Left ventricle myocardium superior (tissue), 1 donor: ENCODE measurements at places on chromosomes 1 and 21. TPM values are rescaled to one million over a fixed set of nuclear protein-coding genes. Genes with fewer than 3 reads are reported as not detected.

GJA4 gene
- total RNA-seq = 19.1 TPM

AKR1A1 gene
- 43.2 TPM for total RNA-seq

PDC gene
- not detected for total RNA-seq

FAM110D gene
- total RNA-seq = 4.5 TPM

DNA sequence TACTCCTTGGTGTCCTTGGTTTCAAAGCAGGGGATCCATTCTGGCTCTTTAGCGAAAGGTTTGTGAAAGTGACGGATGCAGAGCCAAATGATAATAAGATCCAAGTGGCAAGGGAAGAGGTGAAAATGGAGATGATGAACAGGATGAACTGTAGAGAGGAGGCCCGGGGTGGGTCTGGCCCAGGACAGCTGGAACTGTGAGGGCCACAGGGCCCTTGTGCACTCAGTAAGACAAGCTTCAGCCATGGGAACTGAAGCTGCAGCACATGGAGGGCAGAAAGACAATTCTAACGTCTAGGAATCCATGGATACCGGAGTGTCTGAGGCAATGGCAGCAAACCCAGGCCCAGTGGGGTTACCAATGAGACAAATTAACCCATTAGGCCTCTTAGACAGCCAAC lies 4.8 kb downstream of the KCNA2 start:
- DNase-seq = no peak

DNA sequence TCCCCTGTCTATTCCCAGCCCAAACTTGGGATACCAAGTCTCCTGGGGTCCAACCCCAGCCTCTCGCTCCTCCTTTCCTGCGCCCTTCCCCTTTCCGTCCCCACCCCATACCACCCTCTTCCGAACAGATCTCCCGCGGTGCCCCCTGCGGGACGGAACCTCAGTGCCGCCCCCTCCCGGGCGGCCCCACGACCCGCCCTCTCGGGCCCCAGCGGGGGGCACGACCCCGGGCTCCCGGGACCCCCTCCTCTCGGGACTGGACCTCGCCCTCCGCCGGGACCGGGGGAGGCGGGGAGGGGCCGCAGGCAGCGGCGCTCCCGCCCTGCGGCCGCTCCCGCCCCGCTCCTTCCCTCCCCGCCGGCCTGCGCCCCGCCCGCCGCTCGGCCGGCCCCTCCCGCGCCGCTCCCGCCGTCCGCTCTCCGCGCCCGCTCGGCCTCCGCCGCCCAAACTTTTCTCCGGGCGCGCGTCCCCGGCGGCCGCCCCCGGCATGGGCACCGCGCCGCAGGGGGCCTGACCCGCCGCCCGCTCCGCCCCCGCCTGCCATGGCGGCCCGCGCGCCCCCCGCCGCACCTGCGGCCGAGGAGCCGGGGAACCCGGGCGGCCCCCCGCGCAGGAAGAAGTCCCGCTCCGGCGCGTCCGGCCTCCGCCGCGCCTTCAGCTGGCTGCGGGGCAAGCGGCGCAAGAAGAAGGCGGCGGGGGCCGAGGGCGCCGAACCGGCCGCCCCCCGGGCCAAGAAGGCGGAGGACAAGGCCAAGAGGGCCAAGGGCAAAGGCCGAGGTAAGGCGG lies 39.0 kb upstream of the SYNC start:
- peak; percentile 55 for DNase-seq

DNA sequence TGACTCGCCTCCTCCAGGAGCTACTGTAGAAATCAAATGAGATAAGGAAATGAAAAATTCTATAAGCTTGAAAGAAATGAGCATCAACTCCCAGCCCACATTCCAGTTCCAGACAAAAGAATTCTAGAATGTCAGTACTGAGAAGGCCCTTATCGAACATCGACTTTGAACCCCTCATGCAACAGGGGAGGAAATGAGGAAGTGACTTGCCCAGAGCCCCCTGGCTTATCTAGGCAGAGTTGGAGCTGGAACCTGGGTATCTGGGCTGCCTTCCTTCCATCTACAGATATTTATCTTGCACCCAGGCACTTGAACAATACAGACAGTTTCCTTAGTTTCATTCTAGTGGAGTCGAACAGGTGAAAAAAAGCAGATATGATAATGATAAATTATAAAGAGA lies 22.3 kb downstream of the MECR start:
- DNase-seq = no peak

DNA sequence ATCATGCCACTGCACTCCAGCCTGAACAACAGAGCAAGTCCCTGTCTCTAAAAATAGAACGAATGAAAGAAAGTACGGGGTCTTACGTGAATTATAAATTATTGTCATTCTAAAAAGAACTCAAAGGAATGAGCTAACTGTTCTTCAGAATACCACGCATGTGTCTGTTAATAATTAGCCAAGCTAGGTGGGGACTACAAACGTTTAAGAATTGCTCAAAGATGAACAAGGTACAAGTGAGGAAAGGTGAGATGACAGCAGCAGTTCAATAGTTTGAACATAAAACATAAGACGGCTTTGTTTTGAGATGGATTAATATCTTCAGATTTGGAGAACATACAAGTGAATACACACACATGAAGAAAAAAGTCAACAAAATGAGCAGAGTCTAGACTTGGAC lies 79.6 kb downstream of the UBR4 start:
- no peak for DNase-seq

DNA sequence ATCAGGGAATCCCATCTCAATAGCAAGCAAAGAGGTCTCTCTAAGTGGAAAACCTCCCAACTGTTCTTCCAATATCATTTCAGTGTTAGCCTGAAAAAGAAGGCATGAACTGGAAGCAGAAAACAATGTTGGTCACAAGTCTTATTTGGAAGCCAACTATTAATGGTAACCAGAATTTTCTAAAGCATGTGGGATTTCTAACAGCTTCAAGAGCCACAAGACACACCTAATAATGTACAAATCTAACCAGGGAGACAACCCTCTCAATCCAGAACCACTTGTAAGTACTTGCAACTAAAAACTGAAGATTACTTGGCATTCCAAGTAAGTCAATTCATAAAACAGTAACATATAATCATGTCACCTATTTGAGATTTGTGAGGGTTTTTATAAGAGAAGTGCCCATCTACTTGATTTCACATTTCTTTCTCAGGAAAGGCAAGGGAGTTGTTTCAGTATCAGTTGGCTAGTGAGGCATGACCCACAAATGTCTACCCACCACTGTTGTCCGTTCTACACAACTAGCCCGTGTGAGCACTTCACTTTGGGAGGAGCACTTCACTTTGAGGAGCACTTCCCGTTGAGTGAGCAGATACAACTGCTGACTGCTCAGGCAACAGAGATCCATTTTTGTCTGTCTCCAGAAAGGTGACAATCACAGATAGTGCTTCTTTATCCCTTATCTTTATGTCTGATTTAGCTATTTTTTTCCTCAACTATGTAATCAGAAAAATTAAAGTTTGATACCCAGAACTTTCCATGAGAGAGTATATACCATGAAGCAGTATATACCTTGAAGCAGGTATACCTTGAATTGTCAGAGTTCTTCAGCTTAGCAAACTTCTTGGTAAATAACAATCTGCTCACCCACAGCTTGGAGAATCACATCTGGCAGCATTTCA lies 11.1 kb downstream of the STX6 start:
- DNase-seq = no peak

GRCh38 chr1:40908350-40908749 lies 46.2 kb upstream of the CITED4 start:
- DNase-seq = no peak

DNA sequence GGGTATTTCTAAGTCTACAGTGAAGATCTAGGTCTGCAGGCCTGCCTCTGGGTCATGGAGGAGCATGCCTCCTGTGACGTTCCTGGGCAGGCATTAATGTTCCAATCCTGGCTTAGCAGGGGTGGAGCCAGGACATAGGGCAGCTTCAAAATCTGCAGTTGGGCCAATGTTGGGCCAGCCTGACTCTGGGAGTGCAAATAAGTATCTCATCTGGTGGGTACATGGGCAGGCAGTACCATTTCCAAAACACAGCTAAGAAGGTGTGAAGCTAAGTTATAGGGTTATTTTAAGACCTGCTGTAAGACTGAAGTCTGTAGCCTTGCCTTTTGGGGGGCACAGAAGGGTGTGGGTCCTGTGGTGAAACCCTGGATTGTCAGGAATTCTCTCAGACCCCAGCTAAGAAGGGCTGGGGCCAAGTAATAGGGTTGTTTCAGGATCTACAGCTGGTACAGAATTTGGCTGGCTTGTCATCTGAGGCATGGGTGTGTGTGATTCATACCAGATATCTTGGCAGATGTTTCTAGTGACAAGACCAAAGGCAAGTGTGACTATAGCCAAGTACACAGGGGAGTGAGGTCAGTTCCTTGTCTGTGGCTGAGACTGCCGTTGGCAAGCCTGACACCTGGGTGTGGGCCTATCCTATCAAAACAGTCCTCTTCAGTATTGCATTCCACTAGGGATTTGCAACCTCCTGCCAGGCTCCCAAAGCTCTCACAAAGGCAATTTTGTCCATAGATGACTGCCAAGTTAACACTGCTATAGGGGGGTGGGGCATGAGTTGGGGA lies 468.7 kb upstream of the B3GALT2 start:
- DNase-seq = peak; percentile 40

DNA sequence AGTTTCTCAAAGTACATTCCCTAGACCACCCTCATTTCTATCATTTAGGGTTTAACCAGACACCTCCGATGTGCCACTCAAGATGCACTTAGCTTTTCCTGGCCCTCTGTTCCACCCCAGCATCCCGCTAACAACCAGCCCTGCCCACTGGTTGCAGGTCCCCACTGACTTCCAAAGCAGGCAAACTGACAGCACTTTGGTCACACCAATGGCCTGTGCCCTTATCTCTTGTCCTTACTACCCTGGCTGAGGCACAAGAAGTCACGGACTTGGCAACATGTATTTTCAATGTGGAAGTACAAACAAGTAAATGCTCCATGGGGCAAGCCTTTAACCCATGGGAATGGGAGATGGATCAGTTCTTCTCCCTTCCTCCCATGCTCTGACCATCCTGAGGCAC lies 357.1 kb downstream of the OMA1 start:
- DNase-seq = peak; percentile 42

DNA sequence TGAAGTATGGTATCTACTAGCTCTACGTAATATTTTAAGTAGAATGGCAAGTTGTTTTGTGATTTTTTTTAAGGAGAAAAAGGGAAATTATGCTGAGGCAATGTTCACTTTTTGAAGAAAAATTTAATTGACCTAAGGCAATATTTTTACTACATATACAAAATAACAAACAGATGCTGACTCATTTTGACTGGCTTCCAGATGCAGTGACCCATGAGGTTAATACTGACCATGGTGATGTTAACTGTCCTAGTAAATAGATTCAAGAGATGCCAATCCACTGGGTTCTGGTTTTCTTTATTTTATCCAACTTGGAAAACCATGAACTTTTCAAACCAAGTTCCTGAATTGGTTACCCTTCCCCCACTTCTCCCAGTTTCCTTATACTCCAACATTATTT lies 154.9 kb downstream of the CRB1 start:
- DNase-seq = no peak

DNA sequence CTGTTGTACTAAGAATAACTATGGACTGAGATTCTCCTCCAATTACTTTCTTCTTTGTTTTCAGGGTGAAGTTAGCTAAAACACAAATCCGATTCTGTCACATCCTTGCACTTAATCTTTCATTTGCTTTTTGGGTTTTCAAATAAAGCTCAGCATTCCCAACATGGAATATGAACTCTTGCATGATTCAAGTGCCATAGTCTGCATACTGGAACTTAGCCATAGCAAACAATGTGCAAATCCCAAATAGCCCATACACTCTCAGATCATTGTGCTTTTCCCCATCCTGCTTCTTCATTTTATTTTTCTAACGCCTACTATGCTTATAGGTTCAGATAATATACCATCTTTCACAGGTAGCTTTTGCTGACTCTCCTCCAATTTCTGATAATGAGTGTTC lies 455.8 kb upstream of the PRMT6 start:
- no peak for DNase-seq

- no peak for DNase-seq
Observed at GRCh38 chr1:118244194-118244593, 59.2 kb upstream of the SPAG17 start.

- peak; percentile 43 for DNase-seq
Observed at GRCh38 chr1:10975567-10976326, 36.7 kb upstream of the TARDBP start.

DNA sequence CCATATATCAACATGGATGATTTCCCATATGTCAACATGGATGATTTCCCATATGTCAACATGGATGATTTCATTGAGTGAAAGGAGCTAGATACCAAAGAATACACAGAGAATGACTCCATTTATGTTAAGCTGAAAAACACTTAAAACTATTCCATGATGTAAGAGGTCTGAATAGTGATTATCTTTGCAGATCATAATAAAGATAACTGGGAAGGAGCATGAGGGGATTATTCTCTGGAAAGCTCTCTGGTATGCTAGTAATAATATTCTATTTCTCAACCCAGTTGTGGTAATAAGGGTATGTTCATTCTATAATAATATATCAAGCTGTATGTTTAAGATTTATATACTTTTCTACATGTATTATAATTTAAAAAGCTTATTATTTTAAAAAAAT lies 14.1 kb downstream of the SYNJ1 start:
- DNase-seq = no peak

DNA sequence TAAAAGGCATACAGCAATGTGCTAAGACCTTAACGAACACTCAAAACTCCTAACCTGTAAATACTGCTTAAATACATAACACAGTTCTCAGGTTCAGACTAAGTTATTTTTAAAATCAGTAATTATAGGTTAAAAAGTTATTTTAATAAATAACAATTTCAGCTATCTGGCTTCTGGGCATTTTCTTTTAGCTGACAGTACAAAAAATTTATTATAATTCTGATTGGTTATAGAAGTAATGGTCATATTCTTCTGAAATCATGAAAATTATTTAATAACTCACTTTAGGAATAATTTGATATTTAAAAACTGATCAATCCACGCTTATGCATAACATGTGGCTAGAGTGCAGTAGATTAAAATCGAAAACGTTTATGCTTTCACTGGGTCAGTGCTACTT lies 10.7 kb downstream of the RGS18 start:
- no peak for DNase-seq

- DNase-seq = no peak
Observed at GRCh38 chr1:179066471-179066870, 15.4 kb upstream of the TOR3A start.
